COR-L47 (cell line): ENCODE measurements at places on chromosomes 1 and 21.

DNA sequence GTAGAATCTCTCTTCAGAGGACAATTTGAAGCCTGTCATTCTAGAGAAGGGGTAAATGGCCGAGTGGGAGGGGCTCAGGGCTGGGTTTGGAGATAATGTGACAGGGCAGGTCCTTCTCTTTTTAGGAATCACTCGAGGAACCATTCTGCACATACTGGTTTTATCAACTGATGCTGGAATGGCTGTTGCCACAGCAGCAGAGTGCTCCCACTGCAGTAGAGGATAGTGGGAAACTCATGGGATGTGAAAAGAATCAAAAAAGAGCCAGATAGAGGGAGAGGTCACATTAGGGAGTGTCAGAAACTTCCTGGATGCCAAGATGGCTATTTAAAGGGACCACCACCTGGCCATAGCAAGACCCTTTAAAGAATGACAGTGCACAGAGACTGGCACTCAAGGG lies 105.3 kb downstream of the NAV1 start:
- DNase-seq = no peak

GRCh38 chr1:221200464-221200863 lies 321.2 kb downstream of the HLX start:
- DNase-seq = no peak

GRCh38 chr1:151986501-151987190 lies 7.0 kb downstream of the S100A10 start:
- DNase-seq = no peak

- no peak for DNase-seq
Observed at GRCh38 chr1:84407958-84408422, 9.7 kb downstream of the DNASE2B start.

- no peak for DNase-seq
Observed at GRCh38 chr21:43657355-43658087, 1.8 kb downstream of the HSF2BP start.

- DNase-seq = no peak
Observed at GRCh38 chr1:99969260-99969728, 502 bp upstream of the SLC35A3 start.

- no peak for DNase-seq
Observed at GRCh38 chr1:54651608-54652007, 10.0 kb downstream of the MROH7 start.

DNA sequence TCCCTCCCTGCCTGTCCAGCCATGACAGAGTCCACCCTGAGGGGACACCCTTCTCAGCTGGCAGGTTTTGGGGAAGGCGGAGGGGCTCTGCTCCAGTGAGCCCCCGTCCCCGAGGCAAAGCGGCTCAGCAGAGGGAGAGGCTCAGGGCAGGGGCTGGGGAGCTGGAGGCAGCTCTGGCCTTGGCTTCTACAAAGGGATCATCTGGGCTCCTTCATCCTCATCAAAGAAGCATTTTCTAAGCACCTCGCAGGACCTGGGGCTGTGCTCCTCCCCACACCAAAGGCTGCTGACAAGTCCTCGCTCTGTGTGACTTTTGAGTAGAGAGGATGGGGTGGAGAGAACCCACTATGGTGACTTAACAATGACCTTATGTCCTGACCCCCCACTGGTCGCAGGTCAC lies 21.0 kb upstream of the CLSTN1 start:
- no peak for DNase-seq

DNA sequence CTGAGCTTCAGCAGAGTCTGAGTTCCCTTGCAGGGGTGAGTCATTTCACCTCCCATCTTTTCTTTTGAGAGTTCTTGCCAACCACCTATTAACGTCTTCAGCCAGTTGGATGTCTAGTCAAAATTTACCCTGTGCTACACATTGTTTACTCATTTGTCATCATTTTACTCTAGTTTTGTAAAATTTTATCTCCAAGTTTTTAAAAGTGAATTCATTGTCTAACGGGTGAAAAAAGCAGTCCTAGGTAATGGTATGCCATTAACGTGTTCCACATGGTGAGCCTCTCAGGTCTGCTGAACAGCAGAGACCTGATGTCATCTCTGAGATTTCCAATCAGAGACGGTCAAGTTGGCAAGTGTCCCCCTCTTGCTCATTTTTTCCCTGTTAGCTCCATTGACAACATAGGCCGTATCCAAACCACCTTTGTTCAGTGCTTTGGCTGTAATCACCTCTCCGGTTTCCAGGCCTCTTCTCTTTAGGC lies 85.4 kb downstream of the TBX15 start:
- no peak for DNase-seq

DNA sequence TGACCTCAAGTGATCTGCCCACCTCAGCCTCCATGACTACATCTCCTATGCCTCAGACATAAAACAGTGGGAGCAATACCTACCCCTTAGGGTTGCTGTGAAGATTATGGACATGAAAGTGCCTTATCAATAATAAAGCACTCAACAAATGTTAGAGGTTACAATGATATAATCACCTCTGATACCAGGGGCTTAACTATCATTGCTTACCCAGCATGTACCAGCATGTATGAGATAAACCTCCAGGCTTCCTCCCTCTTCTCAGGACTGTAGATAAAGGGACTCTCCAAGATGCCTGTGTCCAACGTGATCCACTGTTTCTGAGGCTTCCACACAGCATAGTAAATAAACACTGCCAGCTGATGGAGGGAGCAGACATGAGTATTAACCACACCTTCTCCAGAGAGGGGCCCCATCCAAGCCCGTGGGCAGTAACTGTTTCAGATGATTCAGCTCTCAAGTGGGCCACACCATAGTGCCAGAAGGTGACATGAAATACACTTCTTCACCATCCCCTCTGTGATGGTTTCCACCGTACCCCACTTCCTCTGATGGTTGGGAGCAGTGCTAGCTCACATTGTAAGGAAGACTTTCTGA lies 26.2 kb downstream of the RHBDL2 start:
- no peak for DNase-seq

DNA sequence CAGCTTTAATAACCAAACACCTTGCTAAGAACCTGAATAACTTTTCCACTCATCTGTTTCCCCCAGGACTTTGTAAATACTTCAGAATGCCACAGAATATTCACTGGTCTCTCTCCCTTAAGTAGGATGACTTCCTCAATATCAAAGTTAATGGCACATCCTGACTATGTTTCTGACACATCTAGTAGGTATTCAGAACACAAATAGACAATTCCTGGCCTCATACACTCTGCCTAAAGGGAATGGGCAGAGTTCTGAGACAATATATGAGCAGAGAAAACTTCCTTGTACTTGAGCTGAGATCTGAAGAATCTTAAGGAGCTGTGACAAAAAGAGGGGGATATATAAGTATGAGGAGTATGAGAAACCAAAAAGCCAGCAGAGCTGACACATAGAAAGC lies 34.8 kb downstream of the ANKRD13C start:
- DNase-seq = no peak

- no peak for DNase-seq
Observed at GRCh38 chr1:200982071-200982945, 41.2 kb downstream of the KIF21B start.

- DNase-seq = no peak
Observed at GRCh38 chr1:160451859-160452232, 51.5 kb downstream of the VANGL2 start.

DNA sequence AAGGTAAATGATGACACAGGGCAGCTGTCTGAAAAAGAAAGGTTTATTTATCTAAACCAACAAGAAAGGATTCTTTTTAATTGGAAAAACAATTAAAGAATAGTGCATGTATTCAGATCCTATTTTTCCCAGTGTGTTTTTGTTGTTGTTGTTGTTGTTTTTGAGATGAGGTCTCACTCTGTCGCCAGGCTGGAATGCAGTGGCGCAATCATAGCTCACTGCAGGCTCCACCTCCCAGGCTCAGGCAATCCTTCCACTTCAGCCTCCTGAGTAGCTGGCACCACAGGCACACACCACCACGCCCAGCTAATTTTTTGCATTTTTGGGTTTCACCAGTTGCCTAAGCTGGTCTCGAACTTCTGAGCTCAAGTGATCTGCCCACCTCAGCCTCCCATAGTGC lies 22.1 kb downstream of the NEK2 start:
- DNase-seq = no peak

DNA sequence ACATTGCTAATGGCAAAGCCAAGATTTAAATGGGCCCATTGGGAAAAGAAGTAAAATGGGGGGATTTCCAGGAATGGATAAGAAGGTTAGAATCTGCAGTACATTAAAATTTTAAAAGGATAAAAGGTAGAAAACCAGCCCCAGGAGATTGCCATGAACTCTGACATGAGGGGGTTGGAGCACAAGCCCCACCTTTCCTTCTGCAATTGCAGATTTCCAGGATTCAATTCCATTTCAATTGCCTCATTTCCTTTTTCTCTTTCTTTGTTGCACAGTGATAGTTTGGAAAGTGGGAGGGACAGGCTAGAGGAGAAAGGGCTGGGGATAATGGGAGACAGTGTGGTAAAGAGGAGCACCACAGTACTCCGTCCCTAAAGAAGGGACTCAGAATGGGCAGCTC lies 238.5 kb upstream of the RAB4A start:
- DNase-seq = no peak

GRCh38 chr1:209755256-209755655 lies 597 bp upstream of the TRAF3IP3 start:
- DNase-seq = no peak

DNA sequence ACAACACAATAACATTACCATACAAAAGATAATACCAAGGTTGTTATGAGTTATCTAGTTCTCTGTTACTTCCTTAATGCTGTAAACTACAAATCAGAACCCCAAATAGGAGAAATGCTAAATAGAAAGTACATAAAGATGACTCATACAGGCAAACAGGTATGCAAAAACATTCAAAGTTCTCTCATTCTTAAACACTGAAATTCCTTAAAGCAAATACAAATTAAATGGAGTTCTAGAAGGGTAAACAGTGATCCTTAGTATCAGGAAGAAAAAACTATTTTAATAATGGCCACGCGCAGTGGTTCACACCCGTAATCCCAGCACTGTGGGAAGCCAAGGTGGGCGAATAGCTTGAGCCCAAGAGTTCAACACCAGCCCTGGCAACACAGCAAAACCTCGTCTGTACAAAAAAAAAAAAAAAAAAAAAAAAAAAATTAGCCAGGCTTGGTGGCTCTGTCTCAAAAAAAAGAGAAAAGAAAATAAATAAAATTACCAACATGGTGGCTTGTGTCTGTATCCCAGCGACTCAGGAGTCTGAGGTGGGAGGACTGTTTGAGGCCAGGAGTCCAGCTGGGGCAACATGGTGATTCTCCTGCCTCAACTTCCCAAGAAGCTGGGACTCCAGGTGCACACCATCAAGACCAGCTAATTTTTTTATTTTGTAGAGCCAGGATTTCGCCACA lies 17.5 kb downstream of the FBXO42 start:
- DNase-seq = no peak

DNA sequence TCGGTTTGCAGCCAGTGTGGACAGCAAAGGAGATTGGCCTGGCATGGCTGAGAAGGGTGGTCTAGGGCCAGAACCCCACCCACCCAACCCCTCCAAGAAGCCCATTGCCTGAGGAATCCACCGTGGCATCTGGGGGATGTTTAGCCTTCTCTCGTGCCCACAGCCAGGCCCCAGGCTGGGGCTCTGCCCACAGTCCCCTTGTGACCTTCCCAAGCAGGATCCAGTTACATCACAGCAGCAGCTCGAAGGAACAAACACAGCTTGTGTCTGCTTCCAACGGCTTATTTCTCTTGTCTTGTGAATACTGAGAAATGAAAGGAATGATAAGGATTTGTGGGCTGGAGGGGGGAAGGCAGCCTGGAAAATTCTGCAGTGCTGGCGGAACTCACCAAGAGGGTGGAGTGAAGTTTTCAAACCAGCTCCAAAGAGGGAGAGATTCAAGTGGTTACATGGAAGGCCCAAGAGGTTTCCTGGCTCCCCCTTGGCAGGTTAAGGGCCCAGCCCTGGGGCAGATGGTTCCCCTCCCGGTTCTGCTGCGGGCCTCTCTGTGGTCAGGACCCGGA lies 61.6 kb downstream of the DHRS3 start:
- no peak for DNase-seq

DNA sequence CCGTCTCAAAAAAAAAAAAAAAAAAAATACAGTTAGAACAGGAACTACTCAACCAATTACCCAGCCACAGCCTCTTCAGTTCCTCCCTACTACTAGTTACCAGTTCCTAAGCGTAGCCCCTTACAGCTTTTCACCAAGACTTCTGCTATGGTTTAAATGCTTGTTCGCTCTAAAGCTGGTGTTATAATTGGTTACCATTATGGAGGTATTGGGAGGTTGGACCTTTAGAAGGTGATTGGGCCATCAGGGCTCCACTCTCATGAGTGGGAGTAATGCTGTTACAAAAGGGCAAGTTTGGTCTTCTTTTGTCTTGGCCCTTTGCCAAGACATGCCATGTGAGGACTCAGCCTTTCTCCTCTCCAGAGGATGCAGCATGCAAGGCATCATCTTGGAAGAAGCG lies 3.0 kb upstream of the SMPDL3B start:
- DNase-seq = no peak

- DNase-seq = no peak
Observed at GRCh38 chr1:204818998-204819397, 51.7 kb upstream of the NFASC start.

- DNase-seq = no peak
Observed at GRCh38 chr1:51100264-51100880, 1.7 kb upstream of the C1orf185 start.

DNA sequence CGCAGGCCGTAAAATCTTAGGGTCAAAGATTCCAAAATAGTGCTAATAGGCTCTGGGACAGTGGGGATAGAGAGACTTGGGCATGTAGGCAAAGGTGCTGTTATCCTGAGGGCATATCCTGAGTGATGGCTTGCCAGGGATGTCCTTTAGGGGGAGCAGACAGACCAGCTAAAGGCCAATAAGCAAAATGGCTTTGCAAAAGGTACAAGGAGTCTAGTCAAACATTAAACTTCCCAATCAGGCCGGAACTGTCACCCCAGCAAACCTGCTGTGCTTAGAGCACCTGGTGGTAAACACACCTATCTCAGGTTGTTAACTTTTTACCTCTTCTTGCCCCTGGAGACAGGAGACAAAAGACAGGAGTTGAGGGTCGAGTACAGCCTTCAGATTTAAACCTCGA lies 49.1 kb downstream of the TRABD2B start:
- DNase-seq = no peak

DNA sequence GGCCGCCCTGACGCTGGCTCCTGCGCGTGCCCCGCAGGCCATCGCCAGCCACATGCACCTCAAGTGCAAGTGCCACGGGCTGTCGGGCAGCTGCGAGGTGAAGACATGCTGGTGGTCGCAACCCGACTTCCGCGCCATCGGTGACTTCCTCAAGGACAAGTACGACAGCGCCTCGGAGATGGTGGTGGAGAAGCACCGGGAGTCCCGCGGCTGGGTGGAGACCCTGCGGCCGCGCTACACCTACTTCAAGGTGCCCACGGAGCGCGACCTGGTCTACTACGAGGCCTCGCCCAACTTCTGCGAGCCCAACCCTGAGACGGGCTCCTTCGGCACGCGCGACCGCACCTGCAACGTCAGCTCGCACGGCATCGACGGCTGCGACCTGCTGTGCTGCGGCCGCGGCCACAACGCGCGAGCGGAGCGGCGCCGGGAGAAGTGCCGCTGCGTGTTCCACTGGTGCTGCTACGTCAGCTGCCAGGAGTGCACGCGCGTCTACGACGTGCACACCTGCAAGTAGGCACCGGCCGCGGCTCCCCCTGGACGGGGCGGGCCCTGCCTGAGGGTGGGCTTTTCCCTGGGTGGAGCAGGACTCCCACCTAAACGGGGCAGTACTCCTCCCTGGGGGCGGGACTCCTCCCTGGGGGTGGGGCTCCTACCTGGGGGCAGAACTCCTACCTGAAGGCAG lies 23.4 kb upstream of the ARF1 start:
- no peak for DNase-seq
